ENCODE measurements at places on chromosomes 4 and X. TPM values are rescaled to one million over a fixed set of nuclear protein-coding genes. Genes with fewer than 3 reads are reported as not detected.

The PAGE4 gene
- not detected for total RNA-seq

The PIM2 gene
- total RNA-seq = 10.4 TPM

The SORCS2 gene
- total RNA-seq = 2.2 TPM

The RAB39B gene
- 4.8 TPM for total RNA-seq

The HAND2 gene
- 3.9 TPM for total RNA-seq

- H3K4me3 ChIP-seq = no peak overlapping the region
- peaks cover 1% of the 10 kb centered on the region for H3K36me3 ChIP-seq
- H3K27me3 ChIP-seq = no peaks in the 10 kb centered on the region
- no peak for DNase-seq
These were observed 87.1 kb upstream of the FAM9C start for GRCh38 chrX:13131396-13132137.

- no peaks in the 10 kb centered on the region for H3K36me3 ChIP-seq
- no peak for DNase-seq
- H3K27ac ChIP-seq = no peak overlapping the region
- no peaks in the 10 kb centered on the region for H3K27me3 ChIP-seq
- H3K4me3 ChIP-seq = no peak overlapping the region
- no peaks in the 10 kb centered on the region for H3K4me1 ChIP-seq
These were observed 54.1 kb downstream of the AMELX start for GRCh38 chrX:11347300-11347699.

- no peak for DNase-seq
- H3K36me3 ChIP-seq = no peaks in the 10 kb centered on the region
- no peaks in the 10 kb centered on the region for H3K4me1 ChIP-seq
- H3K27me3 ChIP-seq = no peaks in the 10 kb centered on the region
- H3K4me3 ChIP-seq = no peak overlapping the region
- H3K27ac ChIP-seq = no peak overlapping the region
These were observed 160.7 kb upstream of the LDB2 start for GRCh38 chr4:17058916-17059741.

- H3K4me3 ChIP-seq = no peak overlapping the region
- H3K27me3 ChIP-seq = no peaks in the 10 kb centered on the region
- no peaks in the 10 kb centered on the region for H3K36me3 ChIP-seq
- no peak overlapping the region for H3K27ac ChIP-seq
These were observed 413.1 kb downstream of the PDGFC start for GRCh38 chr4:156558373-156559025.

DNA sequence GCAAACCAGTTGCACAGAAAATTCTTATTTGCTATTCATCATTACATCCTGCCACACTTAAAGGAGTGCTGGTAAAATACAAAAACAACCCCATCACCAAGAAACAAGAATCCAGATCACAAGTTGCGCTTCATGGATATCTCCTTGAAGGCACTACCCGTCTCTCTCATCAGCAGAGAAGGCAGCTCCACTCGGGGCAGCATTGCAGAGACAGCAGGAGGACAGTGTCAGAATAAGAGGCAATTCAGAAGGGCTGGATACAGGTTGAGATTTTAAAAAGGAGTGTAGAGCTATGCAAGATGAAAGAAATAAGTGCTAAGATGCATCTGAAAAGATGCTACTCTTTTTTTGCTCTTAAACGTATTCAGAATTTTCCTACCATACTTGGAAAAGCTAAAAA lies 71.4 kb downstream of the LDB2 start:
- H3K27me3 ChIP-seq = peaks cover 19% of the 10 kb centered on the region
- H3K36me3 ChIP-seq = no peaks in the 10 kb centered on the region
- no peak overlapping the region for H3K27ac ChIP-seq
- no peak for DNase-seq
- no peaks in the 10 kb centered on the region for H3K4me1 ChIP-seq

- no peak overlapping the region for H3K4me3 ChIP-seq
- peaks cover 5% of the 10 kb centered on the region for H3K4me1 ChIP-seq
- no peak overlapping the region for H3K27ac ChIP-seq
These were observed 30.6 kb downstream of the LDB2 start for GRCh38 chr4:16867827-16868226.

DNA sequence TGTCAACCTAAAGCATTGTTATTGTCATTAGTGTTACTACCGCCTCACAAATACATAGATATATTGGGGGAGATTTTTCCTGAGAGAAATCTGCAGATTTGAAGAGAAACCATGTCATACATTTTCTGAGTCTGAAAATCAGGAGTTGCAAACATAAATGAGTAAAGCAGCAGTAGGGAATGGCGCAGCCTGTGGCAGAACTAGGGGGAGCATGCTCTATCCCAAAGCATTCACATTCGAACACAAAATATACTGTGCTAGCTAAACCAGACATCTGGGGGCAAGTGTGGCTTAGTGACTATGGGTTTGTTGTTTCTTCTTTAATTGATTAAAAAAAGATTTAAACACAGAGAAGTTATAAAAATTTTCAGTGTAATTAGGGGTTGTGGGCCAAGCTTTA lies 83.2 kb downstream of the CPE start:
- no peak for DNase-seq
- no peak overlapping the region for H3K27ac ChIP-seq
- no peaks in the 10 kb centered on the region for H3K36me3 ChIP-seq
- peaks cover 16% of the 10 kb centered on the region for H3K4me1 ChIP-seq

GRCh38 chr4:5747738-5748375 lies 36.9 kb downstream of the EVC start:
- H3K36me3 ChIP-seq = peaks cover 13% of the 10 kb centered on the region
- no peaks in the 10 kb centered on the region for H3K27me3 ChIP-seq
- H3K27ac ChIP-seq = no peak overlapping the region

DNA sequence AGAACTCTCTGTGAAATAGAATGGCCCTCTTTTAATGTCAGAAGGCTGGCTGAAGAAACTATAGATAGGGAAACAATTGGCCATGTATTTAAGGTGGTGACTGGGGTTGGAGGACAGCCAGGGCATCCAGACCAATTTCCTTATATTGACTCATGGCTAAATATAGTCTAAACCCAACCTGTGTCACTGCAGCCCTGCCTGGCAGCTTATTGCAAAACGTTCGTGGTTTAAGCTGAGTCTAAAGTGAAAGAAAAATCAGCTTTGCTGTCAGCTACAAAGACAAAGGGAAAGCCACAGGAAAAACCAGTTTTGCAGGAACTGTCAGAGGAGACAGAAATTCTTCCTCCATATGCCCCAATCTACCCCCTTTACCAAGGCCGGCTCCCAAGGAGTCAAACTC lies 902.8 kb upstream of the NDST4 start:
- H3K27ac ChIP-seq = no peak overlapping the region
- peaks cover 4% of the 10 kb centered on the region for H3K36me3 ChIP-seq
- no peaks in the 10 kb centered on the region for H3K27me3 ChIP-seq
- H3K4me3 ChIP-seq = no peak overlapping the region
- H3K4me1 ChIP-seq = no peaks in the 10 kb centered on the region

DNA sequence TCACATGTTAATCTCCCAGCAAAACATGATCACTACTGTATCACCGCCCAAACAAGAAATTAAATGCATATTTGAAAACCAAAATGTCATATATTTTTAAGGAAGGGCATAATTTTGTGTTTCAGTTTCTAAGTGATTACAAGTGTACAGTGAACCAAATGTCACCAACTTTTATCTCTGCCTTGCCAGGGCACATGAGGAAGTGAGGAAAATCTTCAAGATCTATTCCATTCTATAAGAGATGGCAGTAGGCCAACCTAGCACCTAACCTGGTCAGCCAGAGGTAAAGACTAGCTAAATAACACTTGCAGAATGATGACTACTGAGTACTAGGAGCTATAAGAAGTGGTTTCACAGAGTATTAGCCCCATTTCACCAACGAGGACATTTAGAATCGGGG lies 107.2 kb downstream of the ATP11C start:
- H3K27me3 ChIP-seq = no peaks in the 10 kb centered on the region
- no peak for DNase-seq
- H3K36me3 ChIP-seq = peaks cover 13% of the 10 kb centered on the region
- no peak overlapping the region for H3K4me3 ChIP-seq
- peaks cover 19% of the 10 kb centered on the region for H3K4me1 ChIP-seq

DNA sequence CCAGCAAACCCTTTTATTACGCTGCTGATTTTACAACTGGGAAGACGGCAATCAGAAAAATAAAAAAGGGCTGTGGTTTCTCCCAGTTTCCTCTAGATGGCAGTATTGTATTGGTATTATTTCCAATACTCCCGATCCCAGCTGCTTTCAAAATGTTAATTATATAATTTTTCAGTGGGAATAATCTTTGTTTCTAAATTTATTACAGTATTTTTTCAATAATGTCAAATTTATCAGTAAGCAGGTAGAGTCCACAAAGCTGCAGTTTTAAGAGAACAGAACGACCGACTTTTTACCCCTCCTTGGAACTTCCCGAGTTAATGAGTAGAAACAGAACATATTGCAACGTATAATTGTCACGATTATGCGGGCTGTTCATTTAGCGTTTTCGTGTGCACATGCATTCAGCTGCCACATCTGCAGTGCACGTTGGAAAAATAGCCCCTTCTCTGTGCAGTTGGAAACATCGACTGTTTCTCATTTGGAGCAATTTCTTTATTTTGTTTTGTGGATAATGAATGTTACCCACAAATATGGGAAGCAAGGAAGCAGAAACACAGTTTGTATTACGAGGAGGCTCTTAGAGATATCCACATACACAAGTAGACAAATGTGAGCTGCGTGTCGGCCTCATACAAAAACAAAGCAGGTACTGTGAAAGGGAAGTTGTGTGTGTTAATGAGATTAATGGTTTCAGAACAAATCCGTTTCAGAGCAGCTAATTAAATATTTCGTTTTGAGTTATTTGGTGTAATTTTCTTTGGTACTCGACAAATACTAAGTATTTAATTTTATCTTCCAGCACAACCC lies 188.0 kb downstream of the STIM2 start:
- H3K4me1 ChIP-seq = peaks cover 19% of the 10 kb centered on the region
- no peak overlapping the region for H3K27ac ChIP-seq
- H3K4me3 ChIP-seq = no peak overlapping the region
- DNase-seq = no peak
- H3K36me3 ChIP-seq = peaks cover 2% of the 10 kb centered on the region

- H3K36me3 ChIP-seq = peaks cover 4% of the 10 kb centered on the region
- DNase-seq = no peak
- peaks cover 10% of the 10 kb centered on the region for H3K4me1 ChIP-seq
- H3K27me3 ChIP-seq = no peaks in the 10 kb centered on the region
- H3K4me3 ChIP-seq = no peak overlapping the region
- no peak overlapping the region for H3K27ac ChIP-seq
These were observed 4.5 kb downstream of the CUL4B start for GRCh38 chrX:120556251-120556650.

All from progenitor cell of endocrine pancreas (in vitro differentiated cells).